ENCODE measurements at places on chromosomes 13 and 19.
A peak's percentile ranks its signal among the peaks of the same experiment; 100 is the strongest.

GRCh38 chr13:61362522-61362921 is 53.1 kb downstream of the PCDH20 start:
- DNase-seq: no peak
- no peaks in the 10 kb centered on the region for H3K4me1 ChIP-seq
- no peaks in the 10 kb centered on the region for H3K36me3 ChIP-seq
- no peak overlapping the region for H3K4me3 ChIP-seq
- H3K27ac ChIP-seq: no peak overlapping the region
- H3K27me3 ChIP-seq: no peaks in the 10 kb centered on the region

GRCh38 chr13:78032132-78032531 is 113.5 kb upstream of the EDNRB start:
- H3K36me3 ChIP-seq: no peaks in the 10 kb centered on the region
- peaks cover 22% of the 10 kb centered on the region for H3K4me1 ChIP-seq
- H3K27me3 ChIP-seq: no peaks in the 10 kb centered on the region
- H3K4me3 ChIP-seq: no peak overlapping the region
- peak; percentile 43 for DNase-seq

DNA sequence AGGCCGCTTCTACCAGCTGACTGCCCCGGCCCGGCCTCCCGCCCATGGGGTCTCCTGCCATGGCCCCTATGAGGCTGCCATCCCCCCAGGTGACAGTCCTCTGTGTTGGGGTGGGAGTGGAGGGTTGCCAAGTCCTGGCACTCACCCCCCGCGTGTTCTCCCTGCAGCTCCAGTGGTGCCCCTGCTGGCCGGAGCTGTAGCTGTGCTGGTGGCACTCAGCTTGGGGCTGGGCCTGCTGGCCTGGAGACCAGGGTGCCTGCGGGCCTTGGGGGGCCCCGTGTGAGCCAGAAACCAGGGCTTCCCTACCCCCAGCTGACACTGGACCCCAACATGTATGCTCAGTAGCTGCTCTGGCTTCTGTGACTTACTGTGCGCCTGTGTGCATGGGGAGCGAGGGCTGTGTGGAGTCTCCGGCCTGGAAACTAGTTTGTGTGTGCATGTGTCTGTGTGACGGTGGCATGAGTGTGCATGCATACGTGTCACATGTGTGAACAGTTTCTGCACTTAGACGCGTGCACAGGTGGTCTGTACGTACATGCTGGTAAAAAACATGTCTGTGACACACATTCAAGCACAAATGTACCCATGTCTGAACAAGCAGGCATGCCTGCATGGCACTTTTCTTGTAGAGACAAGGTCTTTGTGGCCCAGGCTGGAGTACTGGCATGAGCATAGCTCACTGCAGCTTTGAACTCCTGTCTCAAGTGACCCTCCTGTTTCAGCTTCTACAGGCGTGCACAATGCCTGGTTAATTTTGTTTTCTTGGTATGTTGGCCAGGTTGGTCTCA is 4.9 kb downstream of the ACP4 start:
- H3K36me3 ChIP-seq: 0 out of 2 replicates have a peak, but pooled peaks cover 4% of the 10 kb centered on the region
- no peaks in the 10 kb centered on the region for H3K27me3 ChIP-seq
- DNase-seq: no peak
- H3K4me3 ChIP-seq: no peak overlapping the region
- peaks cover 11% of the 10 kb centered on the region for H3K4me1 ChIP-seq
- no peak overlapping the region for H3K27ac ChIP-seq

DNA sequence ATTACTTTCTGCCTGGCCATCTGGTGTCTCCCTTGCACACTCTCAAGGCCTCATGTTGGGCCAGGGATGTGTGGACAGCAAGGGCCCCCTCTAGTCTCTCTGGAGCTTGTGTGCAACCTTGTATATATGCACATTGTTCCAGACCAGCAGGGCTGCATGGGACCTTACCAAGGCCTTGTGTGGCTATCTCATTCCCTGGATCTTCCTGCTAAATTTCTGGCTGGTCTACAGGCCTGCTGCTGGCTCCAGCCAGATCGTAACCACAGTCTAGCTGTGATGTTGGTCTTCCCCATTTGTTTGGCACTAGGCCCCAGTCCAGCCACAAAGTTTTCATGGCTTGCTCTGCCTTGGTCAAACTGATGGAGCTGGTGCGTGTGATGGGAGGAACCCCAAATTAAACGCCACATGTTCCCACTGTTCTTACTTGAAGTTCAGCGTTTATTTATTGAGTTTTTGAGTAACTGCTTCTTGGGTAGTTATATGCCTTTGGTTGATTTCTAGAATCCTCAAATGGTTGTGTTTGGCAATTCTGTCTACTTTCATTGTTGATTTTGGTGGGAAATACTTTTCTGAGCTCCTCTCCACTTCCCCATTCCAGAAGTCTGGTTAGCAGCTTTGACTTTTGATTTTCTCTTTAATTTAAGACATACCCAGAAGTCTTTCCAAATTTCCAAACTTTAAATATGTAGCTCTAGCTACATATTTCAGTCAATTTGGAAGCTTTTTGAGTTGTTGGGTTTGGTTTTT is 56.4 kb downstream of the SIPA1L3 start:
- no peaks in the 10 kb centered on the region for H3K36me3 ChIP-seq
- no peak overlapping the region for H3K27ac ChIP-seq
- H3K4me1 ChIP-seq: peaks cover 14% of the 10 kb centered on the region
- no peaks in the 10 kb centered on the region for H3K27me3 ChIP-seq

DNA sequence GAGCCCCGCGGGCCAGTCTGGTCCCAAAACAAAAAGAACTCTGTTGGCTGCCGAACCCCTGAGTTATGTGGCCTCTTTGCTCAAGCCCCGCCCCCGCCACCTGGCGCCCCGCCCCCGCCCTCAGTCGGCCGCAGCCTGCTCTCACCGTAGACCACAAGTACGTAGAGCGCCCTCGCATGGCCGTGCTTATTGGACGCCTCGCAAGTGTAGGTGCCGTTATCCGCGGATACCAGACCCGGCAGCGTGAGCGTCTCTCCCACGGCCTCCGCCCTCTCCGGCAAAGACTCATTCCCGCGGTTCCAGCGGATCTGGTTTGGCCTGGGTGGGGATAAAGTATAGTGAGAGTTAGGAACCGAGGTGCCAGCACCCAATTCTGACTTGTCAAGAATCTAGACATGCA is 5.5 kb upstream of the ZNF428 start:
- H3K27me3 ChIP-seq: peaks cover 14% of the 10 kb centered on the region
- 0 out of 2 replicates have a peak overlapping the region, but pooled peaks have one; percentile 21 for H3K4me3 ChIP-seq
- H3K27ac ChIP-seq: no peak overlapping the region

DNA sequence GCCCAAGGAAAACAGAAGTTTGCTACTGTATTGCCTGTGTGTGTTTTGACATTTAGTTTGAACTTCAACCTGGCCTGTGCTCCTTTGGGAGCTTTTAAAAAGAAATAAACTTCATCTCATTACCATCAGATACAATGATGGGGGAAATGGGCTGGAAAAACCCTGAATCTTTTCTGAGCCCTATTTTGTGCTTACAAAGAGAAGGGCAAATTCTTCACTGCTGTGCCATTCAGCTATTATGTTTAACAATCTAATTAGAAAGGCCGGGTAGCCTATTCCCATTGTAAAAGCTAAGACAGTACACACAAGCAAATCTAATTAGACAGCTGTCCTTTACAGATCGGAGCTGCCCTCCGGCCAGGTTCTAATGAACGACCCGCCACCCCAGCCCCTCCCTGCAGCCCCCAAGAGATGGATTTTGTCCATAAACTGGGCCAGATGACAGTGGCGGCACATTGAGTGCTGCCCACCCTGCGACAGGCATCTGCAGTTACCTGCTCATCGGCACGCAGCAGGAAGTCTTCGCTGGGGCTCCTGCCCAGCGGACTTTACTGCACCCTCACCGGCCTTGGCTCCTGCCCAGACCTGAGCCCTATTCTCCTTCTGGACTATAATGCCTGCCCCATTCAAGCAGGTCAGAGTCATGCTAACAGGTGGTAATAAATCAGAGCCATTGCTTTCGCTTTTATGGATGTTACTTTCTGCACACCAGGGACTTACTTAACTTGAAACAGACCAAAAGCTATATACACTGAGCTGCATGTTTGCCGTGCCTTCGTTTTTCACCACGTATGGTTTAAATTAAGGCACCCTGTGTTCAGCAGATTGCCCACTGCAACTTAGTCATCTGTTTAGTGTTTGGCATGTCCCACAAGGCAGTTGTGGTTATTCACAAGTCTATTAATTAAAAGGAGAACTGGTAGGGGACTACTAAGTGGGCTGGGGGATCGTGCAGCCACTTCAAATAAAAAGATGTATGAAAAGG is 549.6 kb downstream of the FGF9 start:
- H3K27me3 ChIP-seq: no peaks in the 10 kb centered on the region
- no peaks in the 10 kb centered on the region for H3K36me3 ChIP-seq
- H3K27ac ChIP-seq: no peak overlapping the region

- DNase-seq: peak; percentile 57
- no peaks in the 10 kb centered on the region for H3K36me3 ChIP-seq
- H3K4me3 ChIP-seq: peak overlapping the region; percentile 61
- H3K27ac ChIP-seq: peak overlapping the region; percentile 7
- H3K4me1 ChIP-seq: no peaks in the 10 kb centered on the region
- no peaks in the 10 kb centered on the region for H3K27me3 ChIP-seq
Observed at GRCh38 chr19:12092065-12092867, 27.7 kb downstream of the ZNF844 start.

GRCh38 chr19:24062190-24062589 is 24.8 kb upstream of the ZNF254 start:
- H3K4me3 ChIP-seq: no peak overlapping the region
- H3K36me3 ChIP-seq: no peaks in the 10 kb centered on the region
- no peaks in the 10 kb centered on the region for H3K27me3 ChIP-seq
- H3K27ac ChIP-seq: no peak overlapping the region

DNA sequence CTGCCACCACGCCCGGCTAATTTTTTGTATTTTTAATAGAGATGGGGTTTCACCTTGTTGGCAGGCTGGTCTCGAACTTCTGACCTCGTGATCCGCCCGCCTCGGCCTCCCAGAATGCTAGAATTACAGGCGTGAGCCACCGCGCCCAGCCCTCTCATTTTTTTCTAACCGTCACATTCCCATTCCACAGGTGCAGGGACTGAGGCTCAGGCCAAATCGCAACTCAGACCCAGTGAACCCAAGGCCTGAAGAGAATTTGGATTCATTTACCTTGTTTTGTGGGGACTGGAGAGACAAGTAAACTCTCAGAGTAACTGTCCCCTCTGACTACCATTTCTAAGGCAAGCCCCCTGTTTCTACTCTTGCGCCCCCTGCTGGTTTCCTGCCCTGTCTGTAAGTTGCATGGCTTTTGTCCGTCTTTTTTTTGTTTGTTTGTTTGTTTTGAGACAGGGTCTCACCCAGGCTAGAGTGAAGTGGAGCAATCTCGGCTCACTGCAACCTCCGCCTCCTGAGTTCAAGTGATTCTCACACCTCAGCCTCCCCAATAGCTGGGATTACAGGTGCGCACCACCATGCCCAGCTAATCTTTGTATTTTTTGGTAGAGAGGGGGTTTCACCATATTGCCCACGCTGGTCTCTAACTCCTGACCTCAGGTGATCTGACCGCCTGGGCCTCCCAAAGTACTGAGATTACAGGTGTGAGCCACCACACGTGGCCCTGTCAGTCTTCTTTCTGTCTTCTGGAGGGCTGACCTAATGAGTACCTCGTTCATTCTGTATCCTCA is 2.3 kb upstream of the STRN4 start:
- DNase-seq: peak; percentile 49
- H3K4me3 ChIP-seq: no peak overlapping the region

DNA sequence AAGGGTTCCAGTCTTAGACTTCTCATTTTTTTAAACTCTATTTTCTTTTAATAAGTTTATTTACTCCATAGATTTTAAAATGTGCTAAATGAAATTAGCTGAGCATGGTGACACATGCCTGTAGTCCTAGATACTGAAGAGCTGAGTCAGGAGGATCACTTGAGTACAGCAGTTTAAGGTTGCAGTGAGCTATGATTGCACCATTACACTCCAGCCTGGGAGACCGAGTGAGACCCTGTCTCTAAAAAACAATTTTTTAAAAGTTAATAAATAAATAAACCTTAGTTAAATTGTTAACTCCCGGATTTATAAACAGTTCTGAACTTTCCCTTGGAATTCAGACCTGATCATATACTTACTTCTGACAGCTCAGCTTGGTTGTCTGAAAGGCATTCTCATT is 32.5 kb downstream of the PCDH20 start:
- H3K36me3 ChIP-seq: no peaks in the 10 kb centered on the region
- H3K4me3 ChIP-seq: no peak overlapping the region
- H3K27me3 ChIP-seq: no peaks in the 10 kb centered on the region

All from MM.1S (cell line).